GM13977 (cell line): ENCODE measurements at places on chromosomes 1 and 21.

- DNase-seq: no peak
Observed at GRCh38 chr1:25808481-25809244, 8.7 kb downstream of the SELENON start.

GRCh38 chr1:30770150-30770549 is 12.6 kb upstream of the LAPTM5 start:
- no peak for DNase-seq

DNA sequence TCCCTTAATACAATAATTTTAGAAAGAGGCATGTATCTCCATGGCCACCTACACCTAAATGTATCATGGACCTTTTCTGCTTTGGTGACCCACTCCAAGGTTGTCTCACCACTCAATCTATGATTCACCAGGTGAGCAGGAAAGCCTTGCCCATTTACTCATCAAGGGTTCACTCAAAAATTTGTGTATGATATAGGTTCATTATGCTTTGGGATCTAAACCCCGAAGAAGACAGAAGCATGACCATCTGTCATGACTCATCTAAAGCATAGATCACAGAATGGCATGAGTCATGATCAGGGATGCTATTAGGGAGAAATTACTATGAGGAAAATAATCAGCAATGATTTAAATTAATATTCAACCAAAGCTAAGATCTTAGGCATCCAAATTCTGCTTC is 38.5 kb downstream of the PYHIN1 start:
- no peak for DNase-seq

DNA sequence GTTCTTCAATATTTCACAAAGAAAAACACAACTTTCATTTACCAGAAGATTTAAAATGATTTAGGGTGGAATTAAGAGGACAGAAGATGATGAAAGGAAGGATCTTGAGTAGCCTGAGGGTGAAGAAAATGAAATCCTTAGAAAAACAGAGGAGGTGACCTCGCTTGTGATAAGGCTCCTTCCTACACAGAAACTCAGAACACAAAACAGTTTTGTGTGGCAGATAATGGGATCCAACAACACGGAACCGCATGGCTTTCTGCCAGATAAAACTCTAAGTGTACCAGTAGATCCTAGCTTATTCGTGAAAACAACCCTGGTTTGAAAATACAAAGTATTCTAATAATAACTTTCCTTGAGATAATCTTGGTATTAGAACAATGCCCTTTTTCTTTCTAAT is 74.0 kb upstream of the EXO1 start:
- no peak for DNase-seq

GRCh38 chr1:39690794-39691382 is 345 bp downstream of the HPCAL4 start:
- no peak for DNase-seq

- no peak for DNase-seq
Observed at GRCh38 chr1:46723901-46724300, 5.0 kb upstream of the EFCAB14 start.

GRCh38 chr1:66954208-66954607 is 29.4 kb downstream of the MIER1 start:
- peak; percentile 17 for DNase-seq
